Omental fat pad (tissue), 4 donors: ENCODE measurements at places on chromosomes 5 and 9.

DNA sequence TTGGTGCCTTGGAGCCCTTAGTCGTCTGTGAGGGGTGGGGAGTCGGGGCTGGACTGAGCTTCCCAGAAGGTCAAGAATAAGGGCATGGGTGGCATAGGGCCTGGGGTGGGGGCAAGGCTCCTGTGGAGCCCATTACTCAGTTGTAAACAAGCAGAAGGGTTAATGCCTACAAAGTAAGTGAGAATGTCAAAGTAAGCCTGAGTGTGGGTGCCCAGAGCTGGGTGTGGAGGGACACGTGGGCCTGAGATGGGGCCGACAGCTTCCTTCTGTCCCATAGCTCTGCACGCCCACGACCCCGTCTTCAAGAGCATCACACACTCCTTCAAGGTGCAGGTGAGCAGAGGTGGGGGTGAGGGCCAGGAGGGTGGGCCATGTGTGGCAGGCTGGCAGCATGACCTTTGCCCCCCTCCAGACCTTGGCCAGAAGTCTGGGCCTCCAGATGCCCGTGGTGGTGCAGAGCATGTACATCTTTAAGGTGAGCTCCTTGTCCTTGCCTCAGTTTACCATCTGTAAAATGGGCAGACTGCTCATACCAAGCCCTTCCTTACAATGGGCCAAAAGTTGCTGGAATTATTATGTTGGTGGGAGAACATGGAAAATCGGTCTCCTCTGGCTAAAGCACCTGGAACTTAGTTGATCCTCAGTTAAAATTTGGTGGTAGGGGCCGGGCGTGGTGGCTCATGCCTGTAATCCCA, 11.1 kb downstream of the DOLK start:
- no peak for DNase-seq

DNA sequence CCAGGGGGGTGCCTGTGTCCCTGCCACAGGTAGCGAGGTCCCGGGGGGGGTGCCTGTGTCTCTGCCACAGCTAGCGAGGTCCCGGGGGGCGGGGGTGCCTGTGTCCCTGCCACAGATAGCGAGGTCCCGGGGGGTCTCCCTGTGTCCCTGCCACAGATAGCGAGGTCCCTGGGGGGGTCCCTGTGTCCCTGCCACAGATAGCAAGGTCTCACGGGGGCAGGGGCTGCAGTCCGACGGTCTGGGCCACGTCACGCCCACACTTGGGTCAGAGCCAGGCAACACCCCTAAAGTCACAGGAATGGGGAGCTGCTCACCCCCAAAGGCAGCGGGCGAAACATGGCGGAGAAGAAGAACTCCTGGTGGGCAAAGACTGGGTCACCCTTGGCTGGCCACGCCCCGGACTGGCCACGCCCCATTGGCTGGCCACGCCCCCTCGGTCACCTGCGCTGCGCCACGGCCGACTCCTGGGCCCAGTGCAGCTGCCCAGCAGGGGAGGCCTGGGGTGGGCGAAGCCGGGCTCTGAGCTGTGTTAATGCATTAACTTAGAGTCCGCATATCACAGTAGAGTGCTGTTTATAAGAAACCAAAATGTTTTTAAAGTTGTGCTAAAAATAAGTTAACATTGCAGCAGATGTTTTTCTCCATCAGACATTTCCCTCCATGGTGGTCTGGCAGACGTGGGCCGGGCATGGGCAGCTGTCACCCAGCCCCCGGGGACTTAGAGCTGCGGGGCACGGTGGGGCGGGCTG, 7.0 kb downstream of the NOXA1 start:
- no peak for DNase-seq

DNA sequence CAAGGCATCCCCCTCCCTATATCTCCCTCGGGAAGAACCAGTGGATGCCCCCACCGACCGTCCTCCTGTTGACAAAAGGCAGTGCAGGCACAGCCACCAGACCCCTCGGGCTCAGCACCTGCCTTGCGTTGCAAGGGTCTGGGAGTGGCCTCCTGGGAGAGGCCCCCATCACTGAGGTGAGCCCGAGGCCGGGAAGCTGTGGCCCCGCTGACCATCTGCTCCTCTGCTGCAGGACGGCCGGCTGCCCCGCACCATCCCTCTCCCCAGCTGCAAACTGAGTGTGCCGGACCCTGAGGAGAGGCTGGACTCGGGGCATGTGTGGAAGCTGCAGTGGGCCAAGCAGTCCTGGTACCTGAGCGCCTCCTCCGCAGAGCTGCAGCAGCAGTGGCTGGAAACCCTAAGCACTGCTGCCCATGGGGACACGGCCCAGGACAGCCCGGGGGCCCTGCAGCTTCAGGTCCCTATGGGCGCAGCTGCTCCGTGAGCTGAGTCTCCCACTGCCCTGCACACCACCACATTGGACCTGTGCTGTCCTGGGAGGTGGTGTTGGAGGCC, 23.3 kb upstream of the SUSD3 start:
- no peak for DNase-seq

DNA sequence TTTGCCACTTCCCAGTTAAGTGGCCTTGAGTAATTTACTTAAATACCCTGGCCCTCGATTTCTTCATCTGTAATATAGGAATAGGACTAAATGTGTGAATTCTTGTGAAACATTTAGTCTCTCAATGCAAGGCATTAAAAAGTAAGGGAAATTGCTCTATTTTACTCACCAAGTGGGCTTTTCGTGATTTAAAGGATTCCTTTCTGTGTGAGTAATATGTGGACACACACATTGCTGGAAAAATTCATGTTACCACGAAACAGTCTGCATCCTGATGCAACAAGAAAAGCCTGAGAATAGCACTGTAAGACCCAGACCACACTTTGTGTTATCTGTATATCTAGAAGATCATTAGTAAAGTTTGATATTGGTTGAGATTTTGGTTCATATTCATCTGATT, 1243.0 kb upstream of the CDH9 start:
- no peak for DNase-seq

DNA sequence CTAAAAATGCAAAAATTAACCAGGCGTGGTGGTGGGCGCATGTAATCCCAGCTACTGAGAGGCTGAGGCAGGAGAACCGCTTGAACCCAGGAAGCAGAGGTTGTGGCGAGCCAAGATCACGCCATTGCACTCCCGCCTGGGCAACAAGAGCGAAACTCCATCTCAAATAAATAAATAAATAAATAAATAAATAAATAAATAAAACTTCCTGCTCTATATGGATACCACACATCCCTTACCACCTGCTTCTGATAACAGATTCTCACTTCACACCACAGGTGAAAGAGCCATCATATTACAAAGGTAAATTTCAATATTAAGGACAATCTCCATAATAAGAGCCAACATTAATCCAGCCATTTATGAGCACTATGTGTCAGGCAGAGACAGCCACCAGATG, 9.4 kb upstream of the PWWP2A start:
- no peak for DNase-seq

GRCh38 chr9:108356806-108357205, 499.0 kb downstream of the ACTL7B start:
- DNase-seq, result no peak

- no peak for DNase-seq
Measured at GRCh38 chr5:107979900-107980299, 309.2 kb upstream of the EFNA5 start.

DNA sequence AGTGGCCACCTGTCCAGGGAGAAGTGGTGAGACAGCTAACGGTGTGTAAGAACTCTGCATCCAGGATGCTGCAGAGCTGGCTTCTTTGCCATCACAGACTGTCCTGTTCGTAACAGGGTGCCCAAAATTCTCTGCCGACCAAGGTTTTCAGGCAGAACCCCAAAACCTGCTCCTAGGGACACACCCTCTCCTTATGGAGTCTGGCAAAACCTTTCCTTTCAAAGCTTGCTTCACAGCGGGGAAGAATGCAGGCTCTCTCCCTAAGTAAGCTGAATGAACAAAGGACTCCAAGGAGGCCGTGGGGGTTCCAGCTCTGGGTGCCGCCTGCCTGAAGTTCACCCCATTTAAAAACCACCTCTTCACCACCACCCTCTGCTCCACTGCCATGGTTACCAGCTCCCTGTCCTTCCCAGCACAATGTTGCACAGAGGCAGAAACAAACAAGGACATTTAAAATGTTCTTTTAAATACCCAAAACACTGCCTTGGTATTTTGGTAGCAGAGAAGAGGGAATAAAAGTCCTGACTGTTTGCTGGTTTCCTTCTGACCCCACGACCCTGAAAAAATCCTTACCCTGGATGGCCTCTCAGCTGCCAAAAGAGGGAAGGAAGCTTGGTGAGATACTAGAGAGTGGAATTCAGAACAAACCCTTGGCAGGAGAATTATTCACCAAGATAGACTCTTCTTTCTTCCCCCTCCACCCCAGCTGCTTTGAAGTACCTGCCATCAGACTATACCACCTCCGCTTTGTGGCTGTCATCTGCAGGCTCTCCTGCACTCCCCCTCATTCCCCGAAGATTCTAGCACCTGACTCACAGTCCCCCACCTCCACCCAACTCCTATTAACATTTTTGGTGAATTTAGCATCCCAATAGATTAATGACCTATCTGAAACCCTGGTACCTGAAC, 7.1 kb upstream of the KLF9 start:
- DNase-seq, result no peak

DNA sequence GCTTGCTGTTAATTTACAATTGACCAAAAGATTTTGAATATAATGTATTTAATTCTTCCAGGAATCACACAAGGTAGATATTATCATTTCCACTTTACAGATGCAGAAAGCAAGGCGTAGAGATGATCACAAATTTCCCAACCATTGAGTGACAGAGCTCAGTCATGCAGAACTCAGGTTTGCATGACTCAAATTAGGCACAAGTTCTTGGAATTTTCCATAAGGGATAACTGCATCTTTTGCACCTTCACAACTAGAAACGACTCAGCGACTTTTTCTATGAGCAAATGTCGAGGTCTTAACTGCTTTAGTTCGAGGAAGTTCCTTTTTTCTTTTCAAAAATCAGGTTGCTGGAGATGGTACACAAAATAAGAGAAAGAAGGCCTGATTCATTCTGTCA, 265.5 kb upstream of the PAPPA start:
- no peak for DNase-seq

DNA sequence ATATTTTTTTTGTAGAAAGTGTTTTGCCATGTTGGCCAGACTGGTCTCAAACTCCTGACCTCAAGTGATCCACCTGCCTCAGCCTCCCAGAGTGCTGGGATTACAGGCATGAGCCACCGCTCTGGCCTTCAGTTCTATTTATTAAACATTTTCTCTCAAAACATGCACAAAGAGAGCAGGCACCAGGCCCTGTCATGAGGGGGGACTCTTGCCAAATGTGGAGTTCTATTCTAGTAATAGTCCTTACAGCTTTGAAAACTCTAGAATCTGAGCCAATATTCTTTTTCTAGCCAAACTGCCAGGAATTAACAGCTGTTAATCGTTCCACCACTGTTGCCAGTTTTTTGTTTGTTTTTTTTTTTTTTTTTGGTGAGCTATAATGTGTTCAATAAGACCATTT, 124.6 kb downstream of the TARS1 start:
- DNase-seq, result no peak

DNA sequence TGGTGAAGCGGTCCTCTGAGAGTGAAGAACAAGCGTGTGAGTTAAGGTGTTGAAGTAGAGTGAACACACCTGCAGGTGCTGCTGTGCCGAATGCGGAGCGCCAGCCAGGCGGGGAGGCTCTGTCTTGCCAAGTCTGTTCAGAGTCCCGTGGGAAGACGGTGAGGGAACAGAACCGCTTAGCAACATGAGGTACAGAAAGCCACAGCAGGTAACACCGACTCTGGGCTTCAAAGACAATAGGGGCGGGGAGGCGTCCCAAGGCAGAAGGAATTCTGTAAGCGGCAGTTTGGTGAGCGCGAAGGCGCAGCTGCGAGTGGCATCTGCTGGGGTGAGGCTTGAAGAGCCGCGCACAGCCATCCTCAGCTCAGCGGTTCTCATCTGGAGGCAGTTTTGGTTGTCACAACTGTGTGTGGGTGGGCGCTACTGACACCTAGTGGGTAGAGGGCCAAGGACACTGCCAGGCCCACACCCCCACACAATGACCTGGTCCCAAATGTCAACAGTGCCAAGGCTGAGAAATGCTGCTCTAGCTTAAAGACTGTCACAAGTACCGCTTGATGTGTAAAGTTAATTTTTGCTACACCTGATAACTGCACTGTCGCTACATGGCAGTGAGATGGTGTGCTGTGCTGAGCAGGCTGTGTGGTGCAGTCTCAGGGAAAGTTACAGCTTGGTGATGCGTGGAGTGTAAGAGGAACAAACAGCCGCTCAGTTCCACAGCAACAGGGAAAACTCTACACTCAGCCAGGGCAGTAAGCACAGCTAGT, 67.4 kb upstream of the TBC1D9B start:
- DNase-seq, result no peak

GRCh38 chr5:78606241-78606640, 42.3 kb downstream of the LHFPL2 start:
- no peak for DNase-seq

DNA sequence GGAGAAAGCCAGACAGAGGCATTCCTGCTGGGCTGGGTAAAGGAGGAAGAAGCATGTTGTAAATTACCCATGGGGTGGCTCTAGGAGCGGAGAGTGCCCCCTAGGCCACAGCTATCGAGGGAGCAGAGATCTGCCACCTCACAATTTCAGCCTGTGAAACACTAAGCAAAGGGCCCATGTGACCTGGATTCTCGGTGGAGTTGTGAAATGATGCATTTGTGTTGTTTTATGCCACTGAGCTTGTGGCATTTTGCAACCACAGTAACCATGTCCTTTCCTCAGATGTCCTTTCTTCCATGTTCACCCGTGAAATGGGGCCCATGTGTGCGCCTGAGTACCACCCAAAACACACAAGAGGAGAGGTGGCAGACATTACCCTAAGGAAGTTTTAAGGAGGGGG, 159.3 kb downstream of the SYK start:
- no peak for DNase-seq

DNA sequence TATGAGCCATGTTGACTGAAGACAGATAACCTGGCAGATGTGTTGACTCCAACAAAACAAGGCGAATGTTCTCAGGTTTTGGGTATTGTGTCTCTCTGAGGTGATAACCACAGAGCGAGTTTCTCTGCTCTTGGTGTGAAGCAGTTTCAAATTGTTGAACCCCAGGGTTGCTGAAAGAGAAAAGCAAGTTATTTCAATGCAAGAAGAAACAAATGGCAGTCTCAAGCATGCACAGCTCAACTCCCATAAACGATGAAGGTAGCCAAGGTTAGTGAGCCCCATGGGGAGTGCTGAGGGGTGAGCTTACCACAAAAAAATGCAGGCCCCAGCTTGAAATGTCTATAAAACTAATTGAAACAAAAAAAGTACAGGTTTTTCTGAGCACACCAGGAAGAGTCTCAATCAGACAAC, 220.8 kb upstream of the DAPK1 start:
- no peak for DNase-seq

DNA sequence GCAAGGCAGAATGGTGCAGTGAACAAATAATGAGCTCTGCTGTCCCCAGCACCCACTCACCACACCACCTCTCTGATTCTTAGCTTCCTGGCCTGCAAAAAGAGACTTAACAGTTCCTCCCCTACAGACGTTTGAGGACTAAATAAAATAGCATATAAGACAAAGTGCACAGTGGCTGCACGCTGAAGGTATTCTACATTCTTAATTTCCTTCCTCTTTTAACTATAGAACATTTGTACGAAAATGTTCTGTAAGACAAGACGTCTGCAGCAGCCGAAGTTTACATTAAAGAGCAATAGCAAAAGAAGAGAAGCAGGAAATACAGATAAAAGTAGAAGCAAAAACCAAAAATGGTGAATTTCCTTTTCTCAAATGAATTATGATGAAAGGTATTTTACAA, 15.7 kb downstream of the FBN2 start:
- DNase-seq, result no peak

- no peak for DNase-seq
Measured at GRCh38 chr5:113020461-113021273, 44.1 kb downstream of the DCP2 start.

- DNase-seq, result no peak
Measured at GRCh38 chr5:40318395-40318794, 361.3 kb upstream of the PTGER4 start.

GRCh38 chr9:5482194-5482593, 28.1 kb upstream of the PDCD1LG2 start:
- DNase-seq, result no peak
